Karpas-422 (cell line): ENCODE measurements at places on chromosomes 16 and 17. TPM values are rescaled to one million over a fixed set of nuclear protein-coding genes. Genes with fewer than 3 reads are reported as not detected.
A peak's percentile ranks its signal among the peaks of the same experiment; 100 is the strongest.

DNA sequence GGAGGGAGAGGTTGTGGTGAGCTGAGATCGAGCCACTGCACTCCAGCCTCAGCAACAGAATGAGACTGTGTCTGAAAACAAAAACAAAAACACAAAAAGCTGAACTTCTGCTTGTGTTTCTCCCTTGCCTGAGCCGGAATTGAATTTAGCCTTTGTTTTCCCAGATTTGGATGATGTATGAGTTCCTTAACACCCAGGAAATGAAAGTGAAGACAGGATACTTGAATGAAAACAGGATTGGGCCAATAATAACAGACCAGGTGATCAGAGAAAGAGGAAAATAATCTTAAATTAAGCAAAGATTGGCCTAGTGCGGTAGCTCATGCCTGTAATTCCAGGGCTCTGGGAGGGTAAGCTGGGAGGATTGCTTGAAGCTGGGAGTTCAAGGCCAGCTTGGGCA lies 1.6 kb upstream of the NUPR1 start:
- no peak overlapping the region for H3K4me3 ChIP-seq
- no peaks in the 10 kb centered on the region for H3K4me1 ChIP-seq
- no peaks in the 10 kb centered on the region for H3K36me3 ChIP-seq
- DNase-seq, result no peak
- no peak overlapping the region for H3K27ac ChIP-seq
- H3K27me3 ChIP-seq, result no peaks in the 10 kb centered on the region

CCL13 gene
- not detected in 2 replicates for total RNA-seq

KLHL10 gene
- total RNA-seq, result 0.29 TPM in 1 of 2 replicates, not detected in the other

DNA sequence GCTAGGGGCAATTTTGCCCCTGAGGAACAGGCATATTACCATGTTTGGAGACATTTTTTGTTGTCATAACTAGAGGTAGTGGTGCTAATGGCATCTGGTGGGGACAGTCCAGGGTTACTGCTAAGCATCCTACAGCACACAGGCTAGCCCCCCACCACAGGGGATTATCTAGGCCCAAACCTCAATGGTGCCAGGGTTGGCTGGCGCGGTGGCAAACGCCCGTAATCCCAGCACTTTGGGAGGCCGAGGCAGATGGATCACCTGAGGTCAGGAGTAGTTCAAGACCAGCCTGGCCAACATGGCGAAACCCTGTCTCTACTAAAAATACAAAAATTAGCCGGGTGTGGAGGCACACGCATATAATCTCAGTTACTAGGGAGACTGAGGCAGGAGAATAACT lies 15.2 kb downstream of the C1QTNF1 start:
- no peak for DNase-seq
- H3K27me3 ChIP-seq, result no peaks in the 10 kb centered on the region
- peaks cover 4% of the 10 kb centered on the region; the same call in 1 of the 2 replicates for H3K4me1 ChIP-seq
- H3K27ac ChIP-seq, result no peak overlapping the region

- H3K27ac ChIP-seq, result no peak overlapping the region
- H3K36me3 ChIP-seq, result peaks cover 19% of the 10 kb centered on the region; the same call in 1 of the 2 replicates
- peaks cover 58% of the 10 kb centered on the region for H3K4me1 ChIP-seq
- DNase-seq, result no peak
- H3K27me3 ChIP-seq, result no peaks in the 10 kb centered on the region
- H3K4me3 ChIP-seq, result no peak overlapping the region
Observed at GRCh38 chr17:2634361-2634960, 41.0 kb downstream of the PAFAH1B1 start.

GRCh38 chr16:22206842-22207714 lies 1.0 kb downstream of the EEF2K start:
- peak overlapping the region; percentile 81 for H3K27ac ChIP-seq
- peak overlapping the region; percentile 80 for H3K4me3 ChIP-seq
- peaks cover 9% of the 10 kb centered on the region for H3K36me3 ChIP-seq
